ENCODE measurements at places on chromosomes 4 and X.

DNA sequence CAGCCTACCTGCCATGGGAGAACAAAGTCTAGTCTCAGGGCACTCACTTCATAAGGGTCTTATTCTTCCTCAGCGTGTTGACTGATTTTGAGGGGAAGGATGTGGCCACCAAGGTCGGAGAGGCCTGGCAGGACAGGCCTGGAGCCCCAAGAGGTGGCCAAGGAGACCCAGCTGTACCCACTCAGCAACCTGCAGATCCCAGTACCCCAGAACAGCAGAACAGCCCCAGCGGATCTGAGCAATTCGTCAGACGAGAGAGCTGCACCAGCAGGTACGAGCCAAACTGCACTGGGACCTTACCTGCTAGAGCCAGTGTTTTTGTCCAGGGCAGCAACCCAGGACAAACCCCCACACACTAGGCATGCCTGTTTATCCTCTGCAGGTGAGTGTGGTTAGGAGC lies 34.3 kb downstream of the PNMA5 start:
- DNase-seq = no peak

DNA sequence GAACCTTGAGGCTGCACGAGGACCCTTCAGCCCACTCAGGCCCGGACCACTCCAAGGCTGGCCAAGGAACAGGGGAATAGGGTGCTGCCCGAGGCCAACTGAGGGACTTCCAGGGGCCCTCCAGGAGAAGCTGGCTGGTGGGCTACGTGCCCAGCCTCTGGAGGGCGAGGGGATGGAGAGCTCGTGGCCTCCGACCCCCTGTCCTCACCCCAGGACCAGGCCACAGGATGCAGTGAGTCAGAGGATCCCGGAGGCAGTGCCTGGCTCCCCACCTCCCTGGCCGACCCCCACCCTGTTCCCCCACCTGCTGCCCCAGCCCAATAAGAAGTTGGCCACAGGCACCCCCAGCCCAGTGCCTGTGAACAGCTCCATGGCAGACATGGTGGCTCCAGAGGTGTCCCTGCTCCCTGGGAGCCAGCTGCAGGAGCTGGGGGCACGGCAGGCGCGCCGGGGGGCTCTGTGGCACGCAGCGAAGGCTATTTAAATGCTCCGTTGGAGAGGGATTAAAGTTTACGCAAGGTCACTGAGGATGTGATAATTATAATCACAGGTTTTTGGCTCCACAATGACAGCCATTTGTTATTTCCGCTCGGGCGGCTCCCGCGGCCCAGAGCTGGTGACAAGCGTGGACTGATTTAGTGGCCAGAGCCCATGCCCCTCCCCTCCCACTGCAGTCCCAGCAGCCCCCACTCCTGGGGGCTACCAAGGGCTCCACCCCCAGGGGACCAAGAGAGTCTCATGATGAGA lies 95.7 kb upstream of the NKX1-1 start:
- peak; percentile 32 for DNase-seq

DNA sequence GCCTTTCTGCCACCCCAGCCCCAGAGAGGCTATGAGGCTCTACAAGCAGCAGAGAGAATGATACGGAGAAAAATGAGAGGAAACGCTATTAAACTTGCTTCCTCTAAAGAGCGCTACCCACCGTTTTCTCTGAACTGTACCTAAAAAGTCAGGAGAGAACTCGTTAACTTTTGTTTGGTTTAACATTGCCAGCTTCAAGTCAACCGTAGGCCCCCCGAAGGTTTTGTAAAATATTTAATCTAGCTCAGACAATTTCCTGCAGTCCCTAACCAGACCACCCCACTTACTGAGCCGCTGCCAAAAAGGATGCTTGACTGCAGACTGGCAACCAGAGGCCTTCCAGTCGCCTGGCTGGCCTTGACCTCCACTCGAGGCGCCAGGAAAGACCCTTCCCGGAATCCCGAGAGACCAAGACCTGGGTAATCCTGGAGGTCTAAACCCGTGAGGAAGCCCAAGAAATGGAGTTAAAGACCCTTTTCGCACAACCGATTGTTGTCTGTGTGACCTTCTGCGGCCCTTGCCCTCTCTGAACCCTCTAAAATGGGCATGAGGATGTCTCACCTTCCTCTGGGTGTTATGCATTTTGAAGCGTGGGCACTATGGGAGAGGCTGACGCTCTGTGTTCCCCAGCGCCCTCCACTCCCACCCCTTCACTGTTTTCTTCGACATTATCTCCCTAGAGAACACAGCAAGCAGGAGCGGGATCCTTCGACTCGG lies 86.3 kb downstream of the BCOR start:
- no peak for DNase-seq

DNA sequence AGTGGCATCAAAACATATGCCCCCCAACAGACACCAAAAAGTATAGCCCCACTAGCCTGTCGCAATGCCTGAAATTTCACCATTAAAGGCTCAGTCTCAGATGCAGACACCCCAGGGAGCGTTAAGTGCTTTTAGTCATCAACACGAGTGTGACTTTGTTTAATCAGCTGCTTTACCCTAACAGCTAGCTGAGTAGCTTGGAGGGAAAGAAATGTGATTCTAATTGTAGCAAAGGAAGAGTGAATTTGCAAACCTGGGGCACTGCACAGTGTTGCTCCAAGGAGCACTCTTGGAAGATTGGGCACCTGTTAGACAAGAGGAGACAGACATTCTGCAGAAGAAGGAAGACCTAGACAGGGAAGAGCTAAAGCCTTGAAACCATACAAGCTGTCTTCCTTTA lies 145.1 kb downstream of the BEND2 start:
- DNase-seq = no peak

DNA sequence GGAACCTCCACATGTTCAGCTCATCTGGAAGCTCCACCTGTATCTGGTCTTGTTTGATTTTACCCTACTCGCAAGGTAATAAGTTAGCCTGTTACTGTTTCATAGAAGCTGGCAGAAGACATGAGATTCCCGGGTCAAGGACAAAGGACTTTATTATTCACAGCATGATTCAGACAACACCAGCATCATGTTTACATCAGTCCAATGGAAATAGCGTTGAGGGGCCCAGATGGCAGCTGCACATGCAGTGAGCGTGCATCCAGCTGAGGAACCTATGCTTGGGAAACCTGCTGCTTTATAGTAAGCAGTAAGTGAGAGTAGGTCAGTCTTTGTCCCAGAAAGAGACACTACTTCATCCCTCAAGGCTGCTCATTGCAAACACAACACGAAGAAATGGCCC lies 19.8 kb downstream of the TSPAN5 start:
- DNase-seq = no peak
